ENCODE measurements at places on chromosomes 16 and 17.

DNA sequence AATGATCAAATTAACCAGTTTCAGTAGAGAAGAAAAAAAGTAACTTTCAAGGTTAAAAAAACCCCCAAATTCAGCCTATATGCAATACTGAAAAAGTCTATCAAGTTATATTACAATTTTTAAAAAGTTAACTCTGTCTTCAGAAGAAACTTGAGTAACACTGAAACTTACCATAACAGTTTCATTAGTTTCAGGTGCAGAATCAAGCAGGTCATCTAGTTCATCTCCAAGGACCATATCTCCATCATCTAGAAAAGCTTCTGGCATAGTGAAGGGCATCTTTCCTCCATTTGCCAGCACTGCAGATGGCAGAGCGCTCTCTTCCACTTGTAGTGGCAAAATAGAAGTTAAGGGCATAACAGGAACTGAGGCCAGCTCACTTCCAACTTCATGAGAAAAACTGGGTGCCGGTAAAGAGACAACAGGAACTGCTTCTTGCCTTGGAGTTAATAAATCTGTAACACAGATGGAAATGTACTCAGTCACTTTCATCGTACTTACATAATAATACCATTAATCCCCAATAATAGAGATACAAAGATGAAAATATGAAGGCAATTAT lies 22.9 kb downstream of the ZC3H7A start:
- DNase-seq, result no peak

GRCh38 chr17:47229535-47230443 lies 20.6 kb downstream of the MYL4 start:
- DNase-seq, result peak; percentile 93

DNA sequence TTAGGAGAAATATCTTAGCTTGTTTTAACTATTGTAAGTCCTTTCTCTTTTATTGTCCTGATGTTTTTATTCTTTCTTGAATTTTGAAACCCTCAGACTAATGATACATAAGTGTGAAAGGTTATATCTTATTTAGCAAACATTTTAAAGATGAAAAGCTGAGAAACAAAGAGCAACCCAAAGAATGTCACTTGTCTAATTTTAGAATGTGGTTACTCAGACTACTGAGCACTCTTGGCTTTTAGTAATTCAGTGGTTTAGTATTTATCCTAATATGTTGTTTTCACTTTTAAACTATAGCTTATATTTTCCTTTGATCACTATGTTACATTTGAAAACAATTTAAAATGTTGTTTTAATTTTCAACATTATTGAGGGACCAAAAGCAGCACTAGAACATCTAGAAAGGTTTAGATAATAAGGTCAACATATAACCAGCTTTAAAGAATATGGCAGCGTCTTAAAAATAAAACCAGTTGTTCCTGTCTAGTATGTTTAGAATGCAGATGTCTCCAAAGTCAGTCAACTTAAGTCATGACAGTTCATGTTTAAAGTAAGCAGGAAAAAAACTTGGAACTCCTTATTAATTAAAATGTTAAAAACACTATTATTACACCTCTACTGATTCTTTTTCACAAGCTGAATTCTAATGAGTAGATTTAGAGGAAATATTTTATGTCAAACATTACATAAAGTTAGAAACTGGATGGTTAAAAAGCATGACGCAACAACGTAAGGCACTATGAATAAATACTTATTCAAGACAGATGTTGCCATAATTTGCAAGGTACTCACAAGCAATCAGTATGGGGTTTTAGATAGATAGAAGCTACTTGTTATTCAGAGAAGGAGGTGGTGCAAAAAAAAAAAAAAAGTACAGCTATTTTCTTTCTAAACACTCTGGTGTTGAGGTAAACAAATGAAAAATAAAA lies 2.4 kb downstream of the MBTD1 start:
- DNase-seq, result no peak

DNA sequence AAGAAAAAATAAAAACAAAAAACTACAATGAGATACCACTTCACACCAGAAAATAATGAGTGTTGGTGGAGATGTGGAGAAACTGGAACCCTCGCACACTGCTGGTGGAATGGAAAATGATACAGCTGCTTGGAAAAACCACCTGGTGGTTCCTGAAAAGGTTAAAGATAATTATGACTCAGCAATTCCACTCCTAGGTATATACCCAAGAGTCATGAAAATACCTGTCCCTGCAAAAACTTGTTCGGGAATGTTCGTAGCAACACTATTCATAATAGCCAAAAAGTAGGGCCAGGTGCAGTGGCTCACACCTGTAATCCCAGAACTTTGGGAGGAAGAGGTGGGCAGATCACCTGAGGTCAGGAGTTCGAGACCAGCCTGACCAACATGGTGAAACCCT lies 8.1 kb upstream of the ITGAE start:
- DNase-seq, result no peak

DNA sequence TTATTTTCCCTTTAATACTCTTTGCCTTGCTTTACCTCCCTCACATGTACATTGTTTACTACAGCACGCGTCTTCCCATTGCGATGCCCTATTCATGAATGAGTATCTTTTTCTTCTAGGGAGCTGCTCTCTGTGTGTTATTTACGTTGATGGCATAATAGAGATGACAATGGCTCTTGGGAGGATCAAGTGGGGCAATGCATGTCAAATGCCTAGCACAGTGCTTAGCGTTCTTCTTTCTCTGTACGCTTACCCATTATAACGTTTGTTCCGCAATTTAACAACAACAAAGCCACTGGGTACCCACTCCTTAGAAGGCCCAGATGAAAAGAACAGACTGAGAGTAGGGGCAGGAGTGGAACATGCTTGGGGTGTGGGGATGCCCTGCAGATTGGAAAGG lies 271.6 kb upstream of the TNRC6C start:
- no peak for DNase-seq

DNA sequence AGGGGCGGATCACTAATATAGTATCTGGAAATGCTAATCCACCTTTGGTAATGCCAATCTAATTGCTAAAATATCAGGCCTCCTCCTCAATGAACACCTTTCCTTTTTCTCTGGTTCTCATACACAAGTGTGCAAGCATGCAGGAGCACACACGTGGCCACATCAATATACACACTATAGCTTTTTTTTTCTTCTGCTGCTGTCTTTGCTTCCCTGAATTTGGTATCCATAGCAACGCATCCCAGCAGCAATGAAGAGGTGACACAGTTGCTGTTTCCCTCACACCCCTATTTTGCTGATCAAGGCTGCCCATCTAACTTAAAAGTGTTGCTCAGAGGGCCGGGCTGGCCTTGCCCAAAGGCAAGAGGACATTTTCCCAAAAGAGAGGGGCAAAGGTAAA lies 15.4 kb downstream of the NOG start:
- DNase-seq, result no peak

DNA sequence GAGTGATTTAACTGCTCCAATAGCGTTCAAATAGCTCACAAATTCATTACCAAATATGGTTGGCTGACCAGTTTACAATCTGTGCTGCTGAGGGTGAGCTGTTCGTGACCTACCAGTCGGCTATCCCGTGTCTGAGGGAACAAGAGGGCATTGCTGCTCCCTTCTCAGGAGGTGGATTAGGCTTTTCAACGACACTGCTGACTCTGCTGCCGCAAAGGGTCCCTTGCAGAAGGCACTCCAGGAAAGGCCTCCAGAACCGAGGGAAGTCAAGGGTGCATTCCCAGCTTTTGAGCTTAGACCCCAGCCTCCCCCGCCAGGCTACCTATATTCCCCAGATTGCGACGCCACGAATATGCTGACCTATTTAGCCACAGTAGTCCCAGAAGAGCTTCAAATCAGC lies 32.3 kb downstream of the GJC1 start:
- DNase-seq, result no peak

DNA sequence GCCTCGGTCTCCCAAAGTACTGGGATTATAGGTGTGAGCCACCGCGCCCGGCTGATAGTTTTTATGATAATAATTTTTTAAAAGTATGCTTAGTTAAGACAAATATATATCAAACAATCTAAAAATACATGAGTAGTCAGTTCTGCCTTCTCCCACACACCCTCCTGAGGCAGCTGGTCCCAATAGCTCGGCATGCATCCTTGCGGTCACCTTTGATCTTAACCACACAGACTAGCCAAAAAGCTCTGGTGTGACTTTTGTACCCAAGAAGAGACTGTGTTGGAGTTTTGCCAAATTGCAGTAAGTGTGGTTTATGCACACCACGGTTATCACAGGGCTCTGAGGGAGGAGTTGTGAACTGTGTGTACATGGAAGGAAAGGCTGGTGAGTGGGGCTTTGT lies 25.6 kb downstream of the ATP6V0A1 start:
- peak; percentile 50 for DNase-seq

GRCh38 chr17:70863436-70864248 lies 694.3 kb downstream of the KCNJ2 start:
- DNase-seq, result no peak

DNA sequence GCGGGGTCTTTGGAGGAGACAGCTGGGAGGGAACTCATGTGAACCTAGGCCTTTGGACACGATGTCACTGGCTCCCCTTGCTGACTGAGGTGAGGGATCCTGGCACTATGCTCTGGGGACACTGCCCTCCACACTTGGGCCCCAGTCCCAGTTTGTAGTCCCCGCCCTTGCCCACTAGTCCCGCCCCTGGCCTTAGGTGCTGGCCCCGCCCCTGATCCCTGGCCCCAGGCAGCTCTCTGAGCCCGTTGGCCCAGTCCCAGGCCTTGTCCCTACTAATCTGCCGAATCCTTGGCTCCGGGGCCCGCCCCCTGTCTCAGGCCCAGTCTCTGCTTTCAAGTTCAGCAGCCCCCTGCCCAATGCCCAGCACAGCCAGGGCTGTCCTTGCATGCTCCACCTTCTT lies 61.0 kb downstream of the SMPD3 start:
- DNase-seq, result no peak

- DNase-seq, result no peak
Measured at GRCh38 chr16:56233795-56234566, 42.7 kb downstream of the GNAO1 start.

DNA sequence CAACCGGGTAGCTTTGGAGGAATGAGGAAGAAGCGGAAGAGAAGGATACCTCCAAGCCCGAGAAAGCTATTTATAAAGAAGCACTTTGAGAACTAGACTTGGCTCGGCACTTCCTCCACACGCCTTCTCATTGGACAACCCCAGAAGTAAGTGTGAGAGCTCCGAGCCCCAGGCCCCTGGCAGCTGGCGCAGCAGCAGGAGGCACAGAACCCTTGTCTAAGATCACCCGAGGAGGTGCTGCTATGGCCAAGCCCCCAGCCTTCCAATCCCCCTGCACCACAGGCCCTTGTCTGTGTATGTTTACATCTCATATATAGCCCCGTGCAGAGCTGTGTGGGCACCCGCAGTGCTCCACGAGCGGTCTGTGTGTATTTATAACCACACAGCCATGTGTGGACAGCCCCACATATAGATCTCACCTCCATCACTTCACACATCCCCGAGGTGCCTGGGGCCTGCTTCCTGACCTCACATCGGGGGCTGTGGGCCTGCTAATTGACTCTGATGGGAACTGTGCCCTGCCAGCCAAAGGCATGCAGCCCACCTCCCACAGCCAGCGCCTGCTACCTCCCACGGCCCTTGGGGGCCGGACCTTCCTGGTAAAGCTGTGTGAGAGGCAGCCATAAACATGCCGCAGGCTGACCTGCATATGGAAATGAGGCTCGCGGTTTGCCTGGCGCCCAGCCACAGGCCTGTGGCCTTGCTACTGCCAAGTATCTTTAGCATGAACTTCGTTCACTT lies 96.1 kb downstream of the C17orf67 start:
- no peak for DNase-seq

- DNase-seq, result no peak
Measured at GRCh38 chr17:46790216-46790615, 28.3 kb downstream of the WNT3 start.
